ENCODE measurements at places on chromosomes 16 and 17.

GRCh38 chr17:68196394-68197090, 51.3 kb upstream of the AMZ2 start:
- no peak for DNase-seq

- no peak for DNase-seq
Measured at GRCh38 chr17:78242024-78242742, 10.8 kb downstream of the TMEM235 start.

DNA sequence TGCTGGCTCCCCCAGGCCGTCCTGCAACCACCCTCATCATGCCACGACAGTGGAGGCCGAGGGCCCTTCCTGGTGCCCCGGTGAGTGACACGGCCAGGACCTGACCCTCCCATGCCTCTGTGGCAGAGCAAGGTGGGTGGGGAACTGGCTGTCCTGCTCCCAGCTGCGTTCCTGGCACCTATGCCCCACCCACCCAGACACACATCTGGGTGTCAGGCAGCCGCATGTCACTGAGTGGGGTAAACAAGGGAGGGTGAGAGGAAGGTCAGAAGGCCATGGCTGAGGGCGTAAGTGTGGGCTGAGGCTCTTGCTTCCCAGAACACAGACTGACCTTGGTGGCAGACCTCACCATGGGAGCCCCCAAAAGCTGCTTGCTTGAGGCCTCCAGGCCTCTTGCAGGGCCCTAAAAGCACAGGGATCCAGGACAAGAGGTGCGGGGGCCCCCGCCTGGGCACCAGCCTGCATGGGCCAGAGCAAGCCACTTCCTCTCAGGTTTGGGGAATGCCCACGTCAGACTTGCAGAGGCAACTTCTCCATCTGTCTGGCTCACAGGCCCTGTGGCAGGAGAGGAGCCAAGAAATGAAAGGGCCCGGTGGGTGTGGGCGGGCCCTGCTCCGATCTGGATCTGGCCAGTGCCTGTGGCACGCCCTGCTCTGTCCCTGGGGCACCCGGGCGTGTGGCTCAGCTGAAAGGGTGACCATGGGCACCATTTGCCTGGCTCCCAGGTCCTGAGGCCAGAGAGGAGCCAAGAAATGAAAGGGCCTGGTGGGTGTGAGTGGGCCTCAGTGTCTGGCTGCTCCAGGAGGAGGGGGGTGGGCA, 3.9 kb upstream of the CCDC57 start:
- no peak for DNase-seq

DNA sequence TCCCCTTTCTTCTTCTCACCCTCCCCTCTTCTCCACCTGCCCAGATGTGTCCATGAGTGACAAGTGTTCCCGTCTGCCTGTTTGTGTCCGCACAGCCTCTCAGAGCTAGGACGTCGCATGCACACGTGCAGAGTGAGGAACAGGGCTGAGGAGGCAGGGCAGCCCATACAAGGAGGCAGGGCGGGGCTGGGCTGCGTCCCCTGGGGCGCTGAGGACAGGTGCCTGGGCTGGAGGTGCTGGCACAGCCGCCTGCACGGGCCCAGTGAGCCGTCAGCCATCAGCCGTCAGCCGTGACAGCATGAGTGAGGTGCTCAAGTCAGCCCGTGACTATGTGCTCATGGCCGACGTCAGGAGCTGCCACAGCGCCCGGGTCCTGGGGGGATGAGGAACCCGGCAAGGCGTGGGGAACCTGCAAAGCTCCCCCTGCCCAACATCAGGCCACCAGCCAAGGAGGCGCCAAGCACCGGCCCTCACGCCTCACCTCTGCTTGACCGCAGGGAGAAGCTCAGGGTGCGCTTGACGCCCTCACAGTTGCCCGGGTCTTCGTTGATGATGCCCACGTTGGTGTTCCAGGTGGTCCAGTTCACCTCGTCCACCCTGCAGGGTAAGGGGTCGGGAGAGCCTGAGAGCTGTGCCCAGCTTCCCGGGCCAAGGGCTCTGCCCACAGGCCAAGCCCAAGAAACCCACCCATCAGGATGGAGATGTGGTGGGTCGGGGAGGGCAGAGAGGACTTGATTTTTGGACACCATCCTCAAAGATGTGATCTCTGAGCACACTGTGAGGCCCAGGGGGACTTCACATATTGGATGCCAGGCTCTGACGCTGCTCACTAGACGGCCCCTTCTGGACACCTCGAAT, 13.7 kb upstream of the TRPV3 start:
- no peak for DNase-seq

DNA sequence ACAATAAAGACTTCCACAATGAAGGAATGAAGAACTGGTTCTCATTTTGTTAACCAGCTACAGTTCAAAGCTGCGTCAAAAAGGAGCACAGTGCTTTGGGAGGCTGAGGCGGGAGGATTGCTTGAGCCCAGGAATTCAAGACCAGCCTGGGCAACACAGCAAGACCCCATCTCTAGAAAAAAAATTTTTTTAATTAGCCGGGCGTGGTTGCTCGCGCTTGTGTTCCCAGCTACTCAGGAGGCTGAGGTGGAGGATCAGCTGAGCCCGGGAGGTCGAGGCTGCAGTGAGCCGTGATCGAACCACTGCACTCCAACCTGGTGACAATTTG, 764 bp upstream of the SLC6A4 start:
- no peak for DNase-seq

DNA sequence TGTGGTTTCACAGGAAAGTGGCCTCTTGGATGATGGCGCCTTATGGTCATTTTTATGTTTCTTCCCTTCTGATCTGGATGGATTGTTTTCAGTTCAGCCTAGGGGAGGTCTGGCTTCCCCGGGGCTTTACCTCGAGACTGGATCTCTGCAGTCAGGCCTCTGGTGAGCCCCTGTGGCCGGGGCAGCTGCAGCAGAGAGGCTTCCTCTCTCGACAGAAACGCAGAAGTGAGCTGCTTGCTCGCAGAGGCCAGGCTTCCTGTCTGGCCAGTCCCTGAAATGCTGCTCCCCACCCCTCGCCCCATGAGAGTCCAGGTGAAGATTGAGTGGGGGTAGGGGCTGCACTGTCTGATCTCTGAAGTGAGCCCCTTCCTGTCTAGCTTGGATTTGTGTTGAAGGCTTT, 44.0 kb downstream of the PLCG2 start:
- DNase-seq = no peak

DNA sequence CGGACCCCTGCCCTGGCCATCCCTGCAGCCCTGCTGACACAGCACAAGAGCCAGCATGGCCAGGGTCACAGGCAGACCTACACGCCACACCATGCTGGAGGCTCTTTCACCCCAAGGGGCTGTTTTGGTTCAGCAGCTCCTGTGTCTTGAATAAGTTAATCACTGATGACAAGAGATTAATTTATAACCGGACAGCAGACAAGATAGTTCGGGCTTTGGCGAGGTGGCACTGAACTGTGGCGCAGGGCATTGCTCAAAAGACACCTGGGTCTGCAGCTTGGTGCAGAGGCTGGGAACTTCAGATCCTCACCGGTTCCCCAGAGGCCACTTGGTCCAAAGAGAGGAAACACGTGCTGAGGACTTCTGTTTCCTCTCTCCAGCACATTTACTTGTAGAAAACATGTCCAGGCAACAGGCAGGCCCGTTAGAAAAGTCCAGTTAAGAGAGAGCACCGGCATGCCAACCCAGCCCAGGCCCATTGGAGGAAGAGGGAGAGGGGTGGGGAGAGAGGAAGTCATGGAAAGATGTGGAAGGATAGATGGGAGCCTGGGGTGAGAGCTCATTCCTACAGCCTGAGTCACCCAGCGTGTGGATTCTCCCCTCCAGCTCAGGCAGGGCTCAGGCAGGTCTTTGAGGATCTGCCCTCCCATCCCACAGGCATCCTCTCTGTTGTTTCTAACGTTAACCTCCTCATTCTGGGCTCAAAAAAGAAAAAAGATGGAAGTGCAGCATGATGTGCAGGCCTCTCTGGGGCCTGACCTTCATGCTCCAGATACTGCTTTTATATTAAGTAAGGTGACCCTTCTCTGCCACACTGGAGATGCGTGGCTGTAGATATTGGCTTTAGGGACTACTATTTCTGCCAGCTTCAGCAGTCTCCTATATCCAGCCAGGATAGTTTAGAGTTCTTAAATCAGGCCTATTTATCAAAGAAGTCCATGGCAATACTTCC, 80.0 kb upstream of the HNF1B start:
- peak; percentile 50 for DNase-seq

GRCh38 chr17:7441266-7441665, 2.0 kb downstream of the FGF11 start:
- DNase-seq = no peak

GRCh38 chr17:27816946-27817345, 16.6 kb upstream of the NOS2 start:
- no peak for DNase-seq

DNA sequence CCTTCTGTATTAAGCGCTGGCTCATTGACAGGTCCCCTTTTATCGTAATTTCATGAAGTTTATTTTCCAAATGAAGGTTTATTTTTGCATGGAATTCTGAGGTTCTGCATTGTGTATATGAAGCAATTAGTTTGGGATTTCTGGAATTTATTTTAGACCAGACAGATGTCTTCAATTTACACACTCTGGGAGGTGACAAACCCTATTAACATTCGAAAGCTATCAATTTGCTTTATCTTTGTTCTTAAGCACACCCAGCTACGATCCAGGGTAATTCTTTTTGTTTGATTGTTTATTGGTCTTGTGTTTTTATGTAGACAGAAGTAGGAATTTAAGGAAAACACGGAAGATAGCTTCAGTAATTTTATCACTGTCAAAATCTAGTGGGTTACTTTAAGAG, 264.6 kb downstream of the HS3ST3A1 start:
- DNase-seq = no peak

DNA sequence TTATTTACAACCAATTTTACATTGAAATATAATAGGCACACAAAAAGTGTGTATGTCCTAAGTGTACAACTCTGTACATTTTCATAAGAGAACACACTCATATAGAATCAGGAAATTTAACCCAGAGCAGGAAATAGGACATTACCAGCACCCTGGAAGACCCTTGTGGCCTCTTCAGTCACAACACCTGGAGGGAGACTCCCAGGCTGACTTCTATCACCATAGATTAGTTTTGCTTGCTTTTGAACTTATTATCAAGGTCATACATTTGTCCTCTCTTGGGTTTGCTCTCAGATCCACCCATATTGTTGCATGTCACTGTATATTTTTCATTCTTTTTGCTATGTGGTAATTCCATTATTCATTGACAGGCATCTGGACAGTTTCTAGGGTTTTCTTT, 5.8 kb downstream of the RIPOR1 start:
- no peak for DNase-seq

- no peak for DNase-seq
Measured at GRCh38 chr17:77763023-77763422, 195.5 kb upstream of the TNRC6C start.

DNA sequence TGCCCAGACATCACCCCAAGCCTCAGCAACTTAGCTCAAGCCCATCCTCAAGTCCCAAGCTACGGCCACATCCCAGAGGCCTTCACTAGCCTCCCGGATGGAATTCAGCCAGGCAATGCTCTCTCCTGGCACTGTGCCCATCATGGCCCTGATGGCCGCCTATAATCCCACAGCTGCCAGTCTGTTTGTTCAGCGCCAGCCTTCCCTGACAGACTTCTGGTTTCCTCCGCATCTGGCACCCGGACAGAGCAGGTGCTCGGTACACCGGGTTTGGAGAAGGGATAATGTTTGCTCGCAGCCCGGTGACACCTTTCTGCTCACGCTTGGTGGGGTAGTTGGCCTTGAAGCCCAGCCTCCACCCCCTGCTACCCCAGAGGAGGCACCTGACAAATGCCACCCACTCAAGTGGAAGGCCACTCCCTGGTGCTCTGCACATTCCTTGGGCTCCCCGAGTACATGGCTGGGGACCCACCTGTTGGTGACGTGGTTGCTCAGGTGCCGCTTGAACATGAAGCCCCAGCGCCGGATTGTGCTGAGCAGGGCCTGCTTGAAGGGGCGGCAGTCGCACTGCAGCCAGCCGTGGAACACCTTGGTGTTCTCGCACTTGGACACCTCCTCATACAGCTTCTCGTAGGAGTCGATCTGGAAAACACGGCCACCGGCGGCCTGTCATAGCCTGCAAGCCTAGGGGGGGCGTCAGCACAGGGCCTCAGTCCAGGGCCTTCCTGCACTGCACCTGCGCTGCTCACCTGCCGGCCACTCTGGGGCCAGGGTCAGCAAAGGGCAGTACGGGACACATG, 47.1 kb downstream of the DNAH17 start:
- DNase-seq = no peak

- DNase-seq = no peak
Measured at GRCh38 chr16:31118223-31119155, 1.0 kb downstream of the KAT8 start.

DNA sequence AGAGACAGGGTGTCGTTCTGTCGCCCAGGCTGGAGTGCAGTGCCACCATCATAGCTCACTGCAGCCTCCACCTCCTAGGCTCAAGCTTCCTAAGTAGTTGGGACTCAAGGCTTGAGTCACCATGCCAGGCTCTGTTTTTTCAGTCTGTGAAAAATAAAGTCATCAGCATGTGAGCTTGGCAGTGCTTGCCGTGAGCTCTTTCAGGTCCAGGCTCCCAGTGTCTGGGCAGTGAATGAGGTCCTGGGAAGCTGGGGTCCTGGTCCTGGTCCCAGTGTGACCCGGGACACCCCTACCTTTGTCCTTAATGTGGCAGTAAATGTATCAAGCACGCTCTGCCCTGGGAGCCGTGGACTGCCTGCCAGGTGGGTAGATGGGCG, 22.9 kb upstream of the RPL13 start:
- no peak for DNase-seq

- DNase-seq = no peak
Measured at GRCh38 chr16:9549487-9549886, 458.0 kb downstream of the HAPSTR1 start.

- DNase-seq = no peak
Measured at GRCh38 chr16:89034971-89035668, 58.1 kb upstream of the CBFA2T3 start.

DNA sequence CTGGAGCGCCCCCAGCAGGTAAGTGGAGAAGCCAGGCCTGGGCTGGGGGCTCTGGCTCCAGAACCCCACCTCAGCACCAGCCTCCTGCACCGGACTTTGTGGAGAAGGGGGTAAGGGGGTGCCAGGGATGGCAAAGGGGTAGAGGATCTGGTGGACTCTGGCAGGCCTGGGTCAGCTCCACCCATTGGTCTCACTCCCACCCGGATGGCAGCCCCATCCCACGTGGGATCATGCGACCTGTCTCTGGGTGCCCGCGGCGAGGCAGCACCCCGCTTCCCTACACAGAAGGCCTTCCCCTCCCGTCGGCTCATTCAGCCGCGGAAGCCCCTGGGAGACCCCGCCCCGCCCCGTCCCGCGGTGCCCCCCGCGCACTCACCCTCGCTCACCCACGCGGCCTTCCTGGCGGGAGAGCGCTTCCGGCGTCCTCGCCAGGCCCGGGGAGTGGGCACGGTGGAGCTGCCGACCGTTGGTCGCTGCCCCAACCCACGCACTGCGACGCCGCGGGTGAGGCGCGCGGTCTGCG, 498 bp upstream of the PLEKHG4 start:
- no peak for DNase-seq

DNA sequence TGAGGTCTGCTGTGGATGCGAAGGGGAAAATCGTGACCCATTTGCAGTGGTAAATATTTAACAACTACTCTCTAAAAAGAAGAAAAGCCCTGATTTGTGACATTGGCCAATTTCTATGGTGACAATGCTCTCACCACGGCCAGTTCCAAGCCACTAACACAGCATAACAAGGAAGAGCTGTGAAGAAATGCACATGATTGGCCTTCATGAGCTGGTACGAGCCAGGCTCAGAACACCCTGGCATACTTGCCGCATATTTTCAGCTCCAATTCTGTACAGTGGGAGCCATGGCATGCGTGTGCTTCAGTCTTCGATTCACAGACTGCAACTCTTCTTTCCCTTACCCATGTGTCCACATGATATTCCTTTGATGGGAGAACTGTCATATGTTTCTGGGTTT, 363.9 kb upstream of the CDH5 start:
- no peak for DNase-seq

- DNase-seq = no peak
Measured at GRCh38 chr17:67315865-67316264, 50.5 kb downstream of the PSMD12 start.
